Activated CD8-positive, alpha-beta memory T cell treated with anti-CD3 and anti-CD28 coated beads for 4 hours (primary cell): ENCODE measurements at places on chromosomes 2 and 18.

GRCh38 chr2:43226955-43227829 lies 786 bp upstream of the ZFP36L2 start:
- peak; percentile 38 for DNase-seq

GRCh38 chr18:61889541-61889940 lies 3.3 kb downstream of the RNF152 start:
- DNase-seq: no peak

DNA sequence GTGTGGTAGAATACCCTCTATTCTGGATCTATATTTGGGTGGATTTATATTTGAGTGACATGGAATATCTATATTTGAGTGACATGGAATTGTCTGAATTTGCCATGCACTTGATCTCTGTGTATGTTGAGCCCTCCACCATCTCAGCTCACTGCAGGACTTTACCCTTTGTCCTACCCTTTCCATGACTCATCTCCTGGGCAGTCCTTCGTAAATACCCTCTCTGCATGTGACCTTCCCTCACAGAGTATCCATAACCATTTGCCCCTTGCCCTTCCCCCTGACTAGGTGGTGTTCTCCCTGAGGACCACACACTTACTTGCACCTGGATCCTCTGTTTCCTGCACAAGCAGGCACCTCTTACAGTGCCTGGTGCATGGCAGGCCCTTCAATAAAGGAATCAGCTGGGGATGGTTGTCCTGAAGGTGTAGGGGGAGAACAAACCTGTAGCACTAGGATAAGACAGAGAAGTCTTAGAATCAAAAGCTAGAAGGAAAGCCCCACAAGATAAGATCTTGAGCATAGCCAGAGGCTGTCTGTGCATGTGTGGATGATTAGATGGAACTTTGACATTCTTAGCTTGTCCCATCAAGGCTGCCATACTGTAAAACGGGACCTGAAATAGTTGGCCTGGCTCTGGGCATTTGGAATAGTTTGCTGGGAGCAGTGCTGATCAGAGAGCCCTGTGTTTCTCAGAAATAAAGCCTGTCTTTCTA lies 230.4 kb downstream of the FHOD3 start:
- no peak for DNase-seq

DNA sequence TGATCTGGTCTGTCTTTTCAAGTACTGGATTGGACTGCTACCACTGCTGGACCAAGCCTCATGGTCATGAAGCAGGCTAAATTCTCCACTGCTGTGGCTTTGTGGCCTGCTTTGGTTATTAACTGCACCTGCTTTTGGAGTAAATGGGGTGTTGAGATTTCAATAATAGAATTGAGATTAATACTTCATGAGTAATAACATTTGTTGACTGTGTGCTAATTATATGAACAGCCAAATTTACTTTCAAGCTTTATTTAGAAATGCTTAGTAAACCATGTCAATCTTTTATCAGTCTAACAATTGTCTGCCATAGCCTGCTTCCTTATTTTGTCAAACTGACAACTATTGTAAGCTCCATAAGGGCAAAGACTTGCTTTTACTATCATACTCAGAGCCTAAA lies 27.4 kb upstream of the MTIF2 start:
- no peak for DNase-seq

GRCh38 chr2:134296301-134296700 lies 42.4 kb downstream of the MGAT5 start:
- no peak for DNase-seq

GRCh38 chr2:29855924-29856639 lies 65.3 kb downstream of the ALK start:
- DNase-seq: no peak

- no peak for DNase-seq
These were observed 237.6 kb upstream of the APCDD1 start for GRCh38 chr18:10216791-10217190.

DNA sequence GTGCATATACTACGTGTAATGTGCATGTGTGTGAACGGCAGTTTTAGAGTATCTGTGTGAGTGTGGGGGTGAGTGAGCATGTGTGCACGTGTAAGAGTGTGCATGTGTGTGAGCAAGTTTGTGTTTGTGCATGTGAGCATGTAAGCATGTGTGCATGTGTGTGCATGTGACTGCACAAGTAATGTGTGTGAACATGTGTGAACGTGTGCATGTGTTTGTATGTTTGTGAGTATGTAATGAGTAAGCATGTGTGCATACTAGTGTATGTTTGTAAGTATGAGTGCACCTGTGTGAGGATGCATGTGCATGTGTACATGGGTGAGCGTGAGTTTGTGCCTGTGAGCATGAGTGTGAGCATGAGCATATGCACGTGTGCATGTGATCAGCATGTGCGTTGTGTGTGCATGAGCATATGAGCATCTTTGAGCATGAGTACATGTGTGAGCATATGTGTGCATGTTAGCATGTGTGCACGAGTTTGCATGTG lies 90.7 kb downstream of the ZNF516 start:
- no peak for DNase-seq

- no peak for DNase-seq
These were observed 25.2 kb downstream of the CAB39 start for GRCh38 chr2:230737791-230738226.

GRCh38 chr18:24317370-24317769 lies 80.3 kb downstream of the OSBPL1A start:
- no peak for DNase-seq

DNA sequence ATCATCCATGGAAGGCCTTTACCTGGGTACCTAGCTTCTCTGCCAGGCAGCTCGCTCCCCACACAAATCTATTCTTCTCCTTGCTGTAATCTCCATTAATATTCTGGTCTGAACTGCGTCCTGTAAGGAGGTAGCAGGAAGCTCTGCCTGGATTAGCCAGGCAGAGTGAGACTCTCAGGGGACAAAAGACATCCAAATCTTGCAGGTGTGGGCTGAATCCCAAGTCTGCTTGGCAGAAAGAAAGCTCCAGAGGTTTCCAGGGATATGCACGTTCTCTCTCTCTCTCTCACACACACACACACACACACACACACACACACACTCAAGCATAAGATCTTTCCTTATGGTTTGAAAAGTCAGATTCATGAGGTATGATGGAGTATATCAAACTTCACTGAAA lies 66.5 kb downstream of the THNSL2 start:
- DNase-seq: no peak

DNA sequence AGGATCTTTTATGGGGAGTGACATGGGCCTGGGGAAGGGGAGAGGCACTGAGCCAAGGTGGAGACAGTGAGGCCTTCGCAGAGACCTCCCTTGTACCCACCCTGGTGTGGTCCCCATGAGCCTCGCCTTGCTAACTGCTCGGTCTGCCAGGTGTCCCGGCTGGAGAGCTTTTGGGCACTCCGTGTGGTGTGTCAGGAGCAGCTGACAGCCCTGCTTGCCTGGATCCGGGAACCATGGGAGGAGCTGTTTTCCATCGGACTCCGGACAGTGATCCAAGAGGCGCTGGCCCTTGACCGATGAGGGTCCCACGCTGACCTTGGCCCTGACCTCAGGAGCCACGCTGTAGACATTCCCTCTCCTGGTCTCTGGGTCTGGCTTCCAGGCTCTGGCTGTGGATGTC lies 11.5 kb upstream of the SLC4A3 start:
- DNase-seq: no peak

GRCh38 chr2:162422894-162423293 lies 79.0 kb downstream of the GCA start:
- DNase-seq: no peak

DNA sequence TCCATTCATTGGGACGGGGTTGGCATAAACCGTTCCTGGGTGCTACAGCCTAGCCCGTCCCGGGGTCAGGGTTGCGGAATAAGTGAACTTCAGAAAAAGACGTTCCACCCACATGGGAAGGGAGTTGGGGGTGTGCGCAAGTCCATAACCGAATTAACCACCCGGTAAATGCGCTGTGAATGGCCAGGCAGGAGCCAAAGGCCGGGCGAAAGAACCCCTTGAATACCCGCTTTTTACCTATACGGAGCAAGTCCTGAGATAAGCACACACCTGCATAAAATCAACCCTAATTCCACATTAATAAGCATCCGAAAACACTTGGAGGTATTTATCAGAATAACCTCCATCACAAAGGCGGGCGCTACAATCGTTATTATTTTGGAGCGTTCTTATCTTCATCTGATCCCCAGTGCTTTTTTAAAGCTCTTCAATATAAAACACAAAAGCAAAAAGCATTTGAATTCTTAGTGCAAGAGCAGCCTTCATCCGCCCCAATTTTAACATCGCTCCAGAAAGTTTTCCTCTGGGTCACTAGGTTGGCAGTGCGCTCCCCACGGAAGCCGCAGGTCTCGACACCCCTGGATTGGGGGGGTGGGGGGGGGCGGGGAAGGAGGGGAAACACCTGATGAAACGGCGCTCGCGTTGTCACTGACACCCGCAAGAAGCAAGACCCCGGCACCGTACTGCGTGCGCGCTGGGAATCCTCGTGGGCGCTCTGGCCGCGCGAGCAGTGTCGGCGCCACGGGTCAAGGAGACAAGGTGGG lies 1.2 kb downstream of the SATB2 start:
- DNase-seq: no peak

DNA sequence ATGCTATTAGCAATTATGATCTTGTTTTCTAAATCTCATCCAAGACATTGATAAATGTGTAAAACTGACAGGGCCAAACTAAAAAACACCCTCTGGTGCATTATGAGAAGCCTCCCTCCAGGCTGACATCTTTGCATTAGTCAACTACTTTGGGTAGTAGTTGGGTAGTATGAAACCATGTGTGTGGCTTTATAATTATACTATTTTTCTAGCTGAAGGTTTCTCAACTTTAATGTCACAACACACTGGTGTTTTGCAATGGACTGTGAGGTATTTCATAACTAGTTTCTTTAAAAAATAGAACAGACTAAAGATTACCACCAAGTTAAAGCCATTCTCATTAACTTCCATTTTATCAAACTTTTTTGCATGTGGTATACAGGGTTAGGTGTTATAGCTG lies 73.1 kb upstream of the RBMS1 start:
- no peak for DNase-seq

DNA sequence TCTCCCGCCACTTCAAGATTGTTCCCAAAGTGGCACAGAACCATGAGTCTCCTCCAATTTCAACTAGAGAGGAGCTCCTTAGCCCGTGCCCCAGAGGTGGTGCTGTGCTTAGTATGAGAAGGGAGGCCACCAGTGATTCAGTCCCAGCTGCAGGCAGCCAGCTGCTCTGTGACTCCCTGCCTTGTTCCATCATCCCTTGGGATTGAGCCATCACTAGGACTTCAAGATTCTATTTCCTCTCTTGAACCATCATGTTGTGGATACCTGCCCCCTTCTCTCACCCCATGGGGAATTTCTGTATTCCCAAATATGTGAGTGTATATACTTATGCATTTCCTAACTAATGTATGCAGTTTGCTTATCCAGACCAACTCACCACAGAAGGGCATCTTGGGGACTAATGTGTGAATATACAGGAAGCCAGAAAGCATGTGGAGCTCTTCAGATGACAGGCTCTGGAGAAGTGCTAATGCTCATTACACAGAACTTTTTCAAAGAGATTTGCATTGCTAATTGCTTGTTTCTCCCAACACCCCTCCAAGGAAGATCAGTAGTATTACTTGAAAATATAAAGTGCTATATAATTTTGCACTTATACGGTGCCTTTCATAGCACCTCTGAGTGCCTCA lies 111.0 kb upstream of the MAP3K20 start:
- DNase-seq: no peak

- no peak for DNase-seq
These were observed 145.7 kb upstream of the KLF7 start for GRCh38 chr2:207311316-207312005.
